Stimulated activated CD4-positive, alpha-beta T cell treated with anti-CD3 and anti-CD28 coated beads, Interleukin-12 subunit alpha, Interleukin-12 subunit beta, amount 100 ng/mL, for 48 hours (primary cell): ENCODE measurements at places on chromosomes 5 and 9.

GRCh38 chr5:138605254-138605972 is 30.2 kb upstream of the HSPA9 start:
- DNase-seq = no peak

DNA sequence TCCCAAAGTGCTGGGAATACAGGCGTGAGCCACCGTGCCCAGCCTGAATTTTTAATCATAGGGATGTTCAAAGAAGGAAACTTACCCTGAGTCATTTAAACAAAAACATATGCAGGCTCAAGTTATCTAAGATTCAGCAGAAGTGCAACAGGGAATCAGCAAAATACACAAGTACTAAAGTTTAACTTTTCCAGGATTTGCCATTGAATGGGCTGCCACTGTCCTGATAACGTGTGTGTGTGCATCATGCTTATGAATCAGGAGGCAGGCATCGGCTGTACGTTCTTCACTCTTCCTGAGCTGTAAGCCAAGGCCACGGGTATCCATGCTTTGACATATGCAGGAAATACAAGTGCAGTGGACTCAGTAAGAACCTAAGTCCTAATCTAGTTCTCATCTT is 48.8 kb upstream of the FST start:
- DNase-seq = no peak

- no peak for DNase-seq
Measured at GRCh38 chr5:67149951-67150523, 46.6 kb downstream of the CD180 start.

DNA sequence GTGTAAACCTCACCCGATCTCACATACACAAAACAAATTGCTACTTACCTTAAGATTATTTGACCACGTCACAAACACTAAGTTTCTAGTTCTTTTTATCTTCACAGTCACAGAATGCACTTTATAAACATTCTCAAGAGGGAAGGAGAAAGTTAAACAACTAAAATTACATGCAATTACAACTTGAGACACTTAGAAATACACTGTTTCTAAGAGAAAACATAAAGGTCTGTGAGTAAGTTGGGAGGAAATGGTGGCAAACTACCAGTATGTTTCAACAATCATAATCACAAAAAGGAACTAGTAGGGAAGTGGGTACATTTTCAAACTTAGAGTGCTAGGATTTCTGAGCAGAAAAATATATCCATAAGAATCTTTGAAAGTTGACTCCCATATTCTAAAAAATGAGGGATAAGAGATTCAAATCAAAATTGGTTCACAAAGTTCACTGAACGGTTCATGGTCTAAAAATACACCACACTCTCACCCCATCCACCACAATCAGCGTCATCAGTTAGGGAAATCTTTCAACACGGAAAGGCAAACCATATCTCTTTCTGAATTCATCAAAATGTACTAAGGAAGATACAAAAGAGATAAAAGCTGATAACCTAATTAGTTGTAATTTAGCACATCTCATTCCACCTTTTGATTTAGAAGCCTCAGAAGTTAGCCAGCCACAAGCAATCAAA is 182.6 kb downstream of the BNC2 start:
- no peak for DNase-seq

- DNase-seq = no peak
Measured at GRCh38 chr5:150156540-150156939, 895 bp upstream of the PDGFRB start.

DNA sequence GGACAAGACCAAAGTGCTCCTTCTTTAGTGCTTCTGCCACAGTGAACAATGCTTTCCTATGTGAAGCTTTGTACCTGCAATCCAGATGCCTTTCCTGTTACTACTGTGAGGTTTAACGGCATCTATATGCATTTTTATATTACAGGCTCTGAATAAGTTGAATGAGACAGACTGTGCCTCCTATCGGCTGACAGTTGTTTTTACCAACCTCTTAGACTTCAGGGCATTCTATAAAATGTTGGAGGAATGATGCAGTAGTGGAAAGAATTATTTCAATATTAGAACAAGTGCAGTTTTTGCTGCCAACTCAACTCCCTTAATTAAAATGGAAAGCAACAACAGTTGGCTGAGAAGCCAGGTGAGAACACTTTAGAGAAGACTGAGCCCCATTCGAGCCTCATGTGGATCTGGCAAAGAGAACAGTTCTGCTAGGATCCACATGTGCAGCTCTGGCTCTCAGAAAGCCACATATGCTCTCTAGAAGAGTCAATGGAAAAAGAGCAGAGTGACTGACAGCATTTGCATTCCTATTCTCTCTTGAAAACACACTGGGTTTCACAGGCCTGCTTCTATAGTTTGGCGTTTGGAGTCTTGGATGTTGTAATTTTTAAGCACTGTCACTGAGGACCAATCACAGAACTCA is 147.5 kb downstream of the LURAP1L start:
- no peak for DNase-seq

DNA sequence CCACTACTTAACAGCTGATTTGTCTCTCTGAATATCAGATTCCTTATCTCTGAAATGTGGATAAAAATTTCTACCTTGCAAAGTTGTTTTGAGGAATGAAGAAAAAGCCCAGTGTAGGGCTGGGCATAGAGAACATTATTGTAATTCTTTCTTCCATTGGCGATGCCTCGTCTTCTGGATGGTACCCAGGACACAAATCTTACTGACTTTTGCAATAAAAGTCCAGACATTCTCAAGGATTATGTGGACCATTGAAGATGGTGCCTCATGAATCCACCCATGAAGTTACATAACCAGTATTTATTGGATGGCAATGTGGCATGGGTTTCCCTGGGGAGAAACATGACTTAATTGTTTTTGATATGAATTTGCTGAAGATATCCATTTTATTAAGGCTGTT is 33.1 kb downstream of the NNT start:
- no peak for DNase-seq

- no peak for DNase-seq
Measured at GRCh38 chr5:146695646-146696045, 179.7 kb upstream of the GPR151 start.

- no peak for DNase-seq
Measured at GRCh38 chr5:139638090-139638735, 9.9 kb upstream of the CXXC5 start.

GRCh38 chr5:161094411-161094810 is 242.4 kb upstream of the ATP10B start:
- DNase-seq = no peak

- no peak for DNase-seq
Measured at GRCh38 chr5:141747152-141748141, 65.4 kb upstream of the ARAP3 start.

GRCh38 chr9:123523845-123524244 is 167.8 kb downstream of the CRB2 start:
- no peak for DNase-seq

GRCh38 chr5:113163328-113163727 is 186.7 kb downstream of the DCP2 start:
- no peak for DNase-seq

DNA sequence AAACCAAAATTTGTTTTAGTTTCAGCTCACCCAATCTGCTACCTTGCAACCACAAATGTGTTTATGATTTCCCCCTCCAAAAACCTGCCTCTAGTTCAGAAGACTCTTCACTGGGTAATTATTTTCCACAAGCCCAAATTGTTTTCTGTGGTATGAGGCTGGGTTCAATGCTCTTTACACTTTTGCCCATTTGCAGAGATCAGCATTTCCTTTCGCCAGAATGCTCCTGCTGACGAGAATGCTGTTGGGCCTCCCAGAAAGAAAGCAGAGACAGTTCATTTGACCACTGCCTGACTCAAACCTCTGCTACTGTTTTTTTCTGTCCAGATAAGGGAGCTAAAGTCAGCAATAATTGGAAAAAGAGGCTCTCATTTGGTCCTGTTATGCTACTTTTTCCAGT is 427.3 kb downstream of the PDE4D start:
- no peak for DNase-seq

DNA sequence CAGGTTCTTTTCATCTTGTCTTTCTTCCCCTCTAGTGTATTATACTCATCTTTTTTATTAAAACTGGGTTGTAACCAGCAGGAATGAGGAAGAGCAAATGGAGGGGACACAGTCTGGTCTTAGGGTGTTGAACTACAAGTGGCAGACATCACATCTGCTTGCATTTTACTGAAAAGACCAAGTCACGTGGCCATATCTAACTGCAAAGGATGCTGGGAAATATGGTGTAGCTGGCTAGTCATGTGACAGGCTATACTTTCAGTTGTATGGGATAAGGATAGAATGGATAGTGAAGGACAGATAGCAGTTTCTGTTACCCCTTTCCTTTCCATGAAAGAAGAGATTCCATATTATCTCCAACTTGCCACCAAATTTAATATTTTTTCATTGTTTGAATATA is 13.0 kb upstream of the FGD3 start:
- DNase-seq = no peak

- DNase-seq = no peak
Measured at GRCh38 chr9:33374190-33374589, 28.2 kb downstream of the AQP7 start.

GRCh38 chr5:116382032-116382873 is 192.4 kb downstream of the SEMA6A start:
- no peak for DNase-seq

GRCh38 chr5:40383749-40384651 is 295.7 kb upstream of the PTGER4 start:
- DNase-seq = no peak

DNA sequence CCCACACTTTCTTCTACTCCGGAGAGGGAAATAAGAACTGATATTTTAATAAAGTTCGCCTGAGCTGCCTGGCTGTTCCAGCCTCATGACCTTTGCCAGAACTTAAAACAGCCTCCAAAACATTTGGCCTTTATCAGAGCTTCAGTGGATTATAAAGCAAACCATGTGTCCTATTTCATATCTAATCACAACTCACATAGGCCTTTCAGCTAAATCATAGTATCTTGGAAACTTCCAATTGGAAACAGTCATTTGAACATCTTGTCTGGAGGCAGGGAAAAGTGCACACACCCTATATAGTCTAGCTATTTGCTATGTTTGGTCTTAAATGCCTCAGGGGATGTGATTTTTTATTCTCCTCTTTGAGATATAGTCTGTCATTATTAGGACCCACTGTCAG is 46.0 kb upstream of the FREM1 start:
- no peak for DNase-seq

GRCh38 chr5:9063615-9064245 is 482.1 kb downstream of the SEMA5A start:
- DNase-seq = no peak

DNA sequence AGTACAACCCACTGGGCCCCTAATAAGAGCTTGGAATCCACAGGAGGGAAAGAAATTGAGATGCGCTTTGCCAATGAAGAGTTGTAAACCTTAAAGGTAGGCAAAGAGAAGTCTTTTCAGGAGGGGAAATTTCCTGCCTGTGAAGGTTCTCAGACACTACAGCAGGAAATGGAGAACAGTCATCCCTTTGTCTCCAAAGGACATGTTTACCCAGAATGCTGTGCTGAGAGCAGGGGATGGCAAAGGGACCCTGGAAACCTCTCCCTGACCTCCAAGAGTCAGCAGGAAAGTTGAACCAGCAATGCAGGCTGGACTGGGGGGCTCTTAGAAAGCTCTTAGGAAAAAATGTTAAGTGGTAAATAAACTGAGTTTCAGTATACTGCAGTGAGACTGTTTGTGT is 103.2 kb downstream of the AK8 start:
- no peak for DNase-seq

DNA sequence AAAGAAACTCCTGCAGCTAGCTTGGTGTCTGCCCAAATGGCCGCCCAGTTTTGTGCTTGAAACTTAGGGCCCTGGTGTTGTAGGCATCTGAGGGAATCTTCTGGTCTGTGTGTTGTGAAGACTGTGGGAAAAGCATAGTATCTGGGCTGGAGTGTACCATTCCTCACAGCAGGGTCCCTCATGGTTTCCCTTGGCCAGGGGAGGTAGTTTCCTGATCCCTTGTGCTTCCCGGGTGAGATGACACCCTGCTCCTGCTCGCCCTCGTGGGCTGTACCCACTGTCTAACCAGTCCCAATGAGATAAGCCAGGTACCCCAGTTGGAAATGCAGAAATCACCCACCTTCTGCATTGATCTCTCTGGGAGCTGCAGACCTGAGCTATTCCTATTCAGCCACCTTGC is 182.8 kb downstream of the GDNF start:
- no peak for DNase-seq

DNA sequence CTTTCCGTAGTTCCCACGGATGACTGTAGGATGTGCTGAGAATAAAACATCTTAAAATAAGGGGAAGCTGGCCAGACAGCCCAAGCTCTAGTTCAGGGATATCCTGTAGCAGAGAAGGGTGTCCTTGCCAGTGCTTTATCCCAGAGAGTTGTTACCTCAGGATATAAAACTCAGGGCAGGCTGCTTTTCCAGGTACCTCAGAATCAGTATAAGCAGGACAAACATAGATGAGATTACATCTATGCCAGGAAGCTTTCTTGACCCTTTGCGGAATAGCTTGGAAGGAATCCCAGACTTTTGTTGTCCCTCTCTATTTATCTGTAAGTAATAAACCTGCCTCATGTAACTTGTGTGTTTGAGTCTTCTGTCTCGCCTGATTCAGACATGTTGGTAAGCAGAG is 565.7 kb downstream of the PRDM9 start:
- DNase-seq = no peak

- DNase-seq = no peak
Measured at GRCh38 chr5:54534191-54535004, 16.8 kb downstream of the SNX18 start.

GRCh38 chr9:68505681-68506409 is 34.8 kb downstream of the TMEM252 start:
- no peak for DNase-seq

DNA sequence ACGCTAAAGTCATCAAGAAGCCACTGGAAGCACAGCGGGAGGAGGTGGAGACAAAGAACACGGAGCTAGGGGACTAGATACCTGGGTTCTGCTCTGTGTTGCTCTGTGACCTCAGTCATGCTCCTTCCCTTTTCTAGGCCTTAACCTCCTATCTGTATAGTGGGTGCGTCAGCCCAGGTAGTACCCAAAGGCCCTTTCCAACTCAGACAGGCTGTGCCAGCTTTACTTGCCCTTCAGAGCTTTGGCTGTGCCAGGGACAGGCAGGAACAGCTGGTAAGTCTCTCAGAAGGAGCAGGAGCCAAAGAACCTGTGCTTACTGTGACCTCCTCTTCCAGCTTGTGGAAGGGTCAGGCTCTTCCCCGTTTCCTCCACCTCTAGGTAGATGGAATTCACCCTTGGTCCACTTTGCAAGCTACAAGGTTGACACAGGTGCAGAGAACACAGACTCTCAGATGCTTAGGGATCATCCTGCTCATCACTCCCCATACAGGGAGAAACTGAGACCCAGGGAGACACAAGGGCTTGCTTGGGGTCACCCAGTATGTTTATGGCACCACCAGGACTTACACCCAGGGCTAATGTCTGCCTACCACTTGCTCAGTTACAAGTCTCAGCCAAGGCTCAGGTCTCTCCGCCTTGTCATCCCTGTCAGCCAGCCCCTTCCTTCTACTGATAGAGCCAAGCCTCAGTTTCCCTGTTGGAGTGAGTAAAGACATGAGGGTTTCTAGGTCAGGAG is 1.7 kb downstream of the CCDC69 start:
- DNase-seq = no peak

GRCh38 chr9:136762915-136763648 is 1.2 kb downstream of the LCN15 start:
- DNase-seq = no peak
